Activated T-cell treated with anti-CD3 and anti-CD28 coated beads for 24 hours (primary cell): ENCODE measurements at places on chromosomes 7 and 10.

GRCh38 chr10:131099028-131099726 lies 212.3 kb downstream of the TCERG1L start:
- no peak for DNase-seq

GRCh38 chr7:36391436-36392198 lies 2.0 kb downstream of the ANLN start:
- DNase-seq = no peak

- DNase-seq = no peak
These were observed 10.2 kb downstream of the HIPK2 start for GRCh38 chr7:139767561-139767982.

GRCh38 chr10:83943920-83944319 lies 195.4 kb upstream of the GHITM start:
- DNase-seq = no peak

GRCh38 chr10:43196981-43197833 lies 59.0 kb downstream of the CSGALNACT2 start:
- DNase-seq = no peak

GRCh38 chr7:151455690-151456089 lies 15.7 kb upstream of the CRYGN start:
- DNase-seq = no peak

DNA sequence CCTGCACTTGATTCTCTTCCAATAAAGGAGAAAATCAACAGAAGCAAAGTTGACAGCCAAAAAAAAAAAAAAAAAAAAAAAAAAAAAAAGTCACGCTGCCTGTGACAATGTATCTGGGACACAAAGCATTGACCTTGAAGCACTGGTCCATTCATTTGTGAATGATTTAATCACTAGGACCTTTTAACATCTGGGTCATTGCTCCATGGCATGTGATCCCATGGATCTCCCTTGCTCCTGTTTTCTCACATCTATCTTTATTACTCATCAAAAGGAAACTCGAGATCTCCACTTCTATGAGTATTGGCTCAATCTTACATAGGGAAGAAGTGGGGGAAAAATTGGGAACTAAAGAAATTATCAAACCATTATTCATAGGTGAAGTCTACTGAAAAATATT lies 89.6 kb upstream of the SMIM30 start:
- DNase-seq = no peak

GRCh38 chr7:26105931-26106330 lies 46.1 kb upstream of the NFE2L3 start:
- DNase-seq = no peak

DNA sequence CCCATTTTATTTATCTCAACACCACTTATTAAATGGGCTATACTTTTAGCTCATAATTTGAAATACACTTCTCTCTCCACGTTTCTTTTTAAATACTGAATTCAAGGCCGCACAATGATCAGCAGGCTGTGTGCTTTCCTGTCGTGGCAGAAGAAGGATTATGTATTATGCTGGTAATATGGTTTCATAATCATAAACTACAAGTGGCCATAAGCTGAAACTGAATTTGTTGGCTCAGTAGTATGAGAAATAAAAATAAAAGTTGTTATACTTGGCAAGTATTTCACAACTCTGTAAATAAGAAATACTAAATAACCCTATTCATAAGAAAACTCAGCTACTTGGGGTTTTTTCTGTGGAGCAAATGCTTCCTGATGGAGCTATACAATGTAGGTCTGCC lies 313.6 kb downstream of the DOCK4 start:
- DNase-seq = no peak

DNA sequence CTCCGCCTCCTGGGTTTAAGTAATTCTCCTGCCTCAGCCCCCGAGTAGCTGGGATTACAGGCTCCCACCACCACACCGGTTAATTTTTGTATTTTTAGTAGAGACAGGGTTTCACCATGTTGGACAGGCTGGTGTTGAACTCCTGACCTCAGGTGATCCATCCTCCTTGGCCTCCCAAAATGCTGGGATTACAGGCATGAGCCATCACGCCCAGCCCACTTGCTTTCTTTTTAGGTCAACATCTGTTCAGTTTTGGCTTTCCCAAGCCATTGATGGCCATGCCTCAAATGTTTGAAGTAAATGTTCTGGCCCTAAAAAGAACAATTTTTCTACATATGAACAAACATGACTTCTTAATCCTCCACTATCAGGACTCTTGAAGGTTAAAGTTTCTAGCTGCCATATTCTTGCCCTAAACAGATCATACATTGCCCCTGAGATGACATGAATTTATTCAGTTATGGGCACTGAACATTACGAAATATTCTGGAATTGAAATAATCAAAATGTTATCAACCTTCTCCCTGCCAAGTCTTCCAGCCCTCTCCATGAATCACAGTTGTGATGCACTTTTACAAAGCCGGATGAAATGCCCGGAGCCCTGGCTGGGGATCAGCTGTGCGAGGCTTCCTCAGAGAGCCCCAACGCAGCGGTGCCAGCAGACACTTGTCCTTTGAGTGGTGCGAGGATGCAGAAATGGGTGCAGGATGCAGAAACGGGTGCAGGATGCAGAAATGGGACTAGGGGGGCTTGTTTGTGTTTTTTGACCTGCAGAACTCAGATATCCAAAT lies 2.9 kb downstream of the MRLN start:
- no peak for DNase-seq

DNA sequence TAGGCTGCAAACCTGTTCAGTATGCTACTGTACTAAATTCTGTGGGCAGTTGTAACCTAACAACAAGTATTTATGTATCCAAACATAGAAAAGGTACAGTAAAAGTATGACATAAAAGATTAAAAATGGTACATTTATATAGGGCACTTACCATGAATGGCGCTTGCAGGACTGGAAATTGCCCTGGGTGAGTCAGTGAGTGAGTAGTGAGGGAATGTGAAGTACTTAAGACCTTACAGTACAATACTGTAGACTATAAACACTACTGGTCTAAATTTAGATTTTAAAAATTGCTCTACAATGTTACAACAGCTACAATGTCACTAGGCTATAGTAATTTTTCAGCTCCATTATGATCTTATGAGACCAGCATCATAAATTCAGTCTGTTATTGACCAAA lies 146.0 kb upstream of the GNAI1 start:
- DNase-seq = no peak
